ENCODE measurements at places on chromosomes 5 and 9.

GRCh38 chr5:164351245-164351834 is 845.9 kb downstream of the MAT2B start:
- no peak for DNase-seq

DNA sequence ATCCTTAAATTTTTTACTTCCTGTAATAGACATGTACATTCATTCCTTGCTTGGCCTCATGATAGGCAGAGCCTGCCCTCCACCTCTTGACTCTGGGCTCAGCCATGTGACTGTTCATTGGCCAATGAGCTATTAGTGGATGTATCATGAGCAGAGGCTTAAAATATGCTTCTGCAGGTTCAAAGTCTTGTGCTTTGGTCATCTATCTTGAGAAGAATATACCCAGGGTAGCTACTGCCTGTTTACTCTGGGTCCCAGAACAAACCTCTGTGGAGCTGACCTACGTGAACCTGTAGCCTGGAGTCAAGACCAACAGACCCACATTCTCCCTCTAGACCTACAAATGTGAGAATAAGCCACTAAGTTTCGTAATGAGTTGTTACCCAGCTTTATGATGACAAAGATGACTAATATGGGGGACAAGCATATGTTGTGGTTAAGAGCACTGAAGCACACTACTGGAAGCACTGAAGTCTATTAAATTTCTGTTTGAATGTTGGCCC is 244.4 kb downstream of the MAST4 start:
- DNase-seq: no peak

DNA sequence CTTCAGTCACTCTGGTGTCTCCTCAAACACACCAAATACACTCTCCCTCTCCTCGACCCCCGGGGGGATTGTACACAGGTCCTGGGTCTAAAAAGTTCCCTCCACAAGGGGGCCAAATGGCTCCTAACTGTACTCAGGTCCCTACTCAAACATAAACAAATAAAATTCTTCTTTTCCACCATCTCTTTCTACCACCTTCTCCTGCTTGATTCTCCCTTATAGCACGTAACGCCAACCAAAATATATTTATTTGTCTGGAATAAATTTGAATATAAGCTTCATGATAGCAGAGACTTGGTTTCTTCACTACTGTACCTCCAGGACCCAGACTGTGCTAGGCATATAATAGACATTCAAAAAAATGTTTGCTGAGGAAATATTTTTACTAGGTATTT is 21.4 kb downstream of the ZNF608 start:
- no peak for DNase-seq

DNA sequence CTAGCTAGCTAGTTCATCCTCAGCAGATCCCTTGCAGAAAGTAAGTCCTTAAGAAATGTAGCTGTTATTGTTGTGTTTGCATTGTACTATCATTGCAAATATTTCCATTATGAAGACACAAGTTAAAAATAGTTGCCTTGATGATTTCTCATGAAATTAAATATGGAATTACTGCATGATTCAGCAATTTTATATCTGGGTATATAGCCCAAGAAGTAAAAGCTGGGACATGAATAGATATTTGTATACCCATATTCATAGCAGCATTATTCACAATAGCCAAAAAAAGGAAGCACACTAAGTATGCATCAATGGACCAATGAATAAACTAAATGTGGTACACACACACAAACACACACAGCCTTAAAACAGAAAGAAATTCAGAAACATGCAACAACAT is 6.8 kb downstream of the IFNB1 start:
- no peak for DNase-seq

DNA sequence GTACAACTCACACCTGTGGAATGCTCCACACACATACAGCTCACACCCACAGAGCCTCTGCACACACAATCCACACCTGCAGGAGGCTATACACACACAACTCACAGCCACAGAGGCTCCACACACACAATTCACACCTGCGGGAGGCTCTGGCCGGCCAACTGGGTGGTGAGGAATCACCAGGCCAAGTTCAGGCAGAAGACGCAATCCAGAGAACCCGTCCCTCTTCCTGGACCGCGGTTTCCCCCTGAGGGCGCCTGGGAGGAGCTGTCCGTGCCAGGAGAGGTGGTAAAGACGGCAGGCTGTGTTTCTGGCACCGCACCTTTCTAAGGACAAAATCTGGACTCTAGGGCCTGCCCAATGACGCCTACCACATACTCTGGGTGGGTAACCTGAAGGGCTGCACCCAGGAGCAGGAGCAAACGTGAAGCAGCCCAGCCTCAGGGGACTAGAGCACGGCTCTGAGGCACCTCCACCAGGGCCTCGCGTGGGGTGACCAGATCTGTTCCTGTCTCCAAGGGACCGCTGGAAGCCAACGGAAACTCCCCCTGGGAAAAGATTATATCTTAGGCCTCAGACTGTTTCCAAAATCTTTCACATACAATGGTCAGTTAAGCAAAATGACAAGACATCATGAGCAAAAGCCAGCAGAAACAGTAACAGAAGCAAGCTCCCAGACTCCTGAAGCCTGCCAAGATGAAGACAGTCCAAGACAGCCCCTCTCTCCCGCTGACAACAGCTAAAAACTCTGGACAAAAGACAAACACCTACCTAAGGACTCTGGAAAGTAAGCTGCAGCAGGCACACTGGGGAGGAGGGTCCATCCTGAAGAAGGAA is 16.9 kb downstream of the CAMSAP1 start:
- DNase-seq: peak; percentile 57

DNA sequence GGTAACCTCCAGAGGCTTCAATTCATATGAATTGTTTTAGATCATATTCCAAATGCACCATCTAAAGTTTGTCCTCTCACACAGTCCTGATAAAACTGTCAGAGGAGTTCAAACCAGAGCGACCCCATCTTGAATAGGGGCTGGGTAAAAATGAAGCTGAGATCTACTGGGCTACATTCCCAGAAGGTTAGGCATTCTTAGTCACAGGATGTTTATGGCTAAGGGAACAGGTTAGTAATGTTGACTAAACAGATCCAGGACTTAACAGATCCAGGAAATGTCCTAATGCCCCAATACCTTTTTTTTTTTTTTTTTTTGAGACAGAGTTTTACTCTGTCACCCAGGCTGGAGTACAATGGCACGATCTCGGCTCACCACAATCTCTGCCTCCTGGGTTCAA is 192.6 kb upstream of the PRDM9 start:
- no peak for DNase-seq

GRCh38 chr5:76942581-76942980 is 10.3 kb upstream of the CRHBP start:
- no peak for DNase-seq

- DNase-seq: peak; percentile 35
These were observed 204.2 kb upstream of the CD180 start for GRCh38 chr5:67400752-67401151.

DNA sequence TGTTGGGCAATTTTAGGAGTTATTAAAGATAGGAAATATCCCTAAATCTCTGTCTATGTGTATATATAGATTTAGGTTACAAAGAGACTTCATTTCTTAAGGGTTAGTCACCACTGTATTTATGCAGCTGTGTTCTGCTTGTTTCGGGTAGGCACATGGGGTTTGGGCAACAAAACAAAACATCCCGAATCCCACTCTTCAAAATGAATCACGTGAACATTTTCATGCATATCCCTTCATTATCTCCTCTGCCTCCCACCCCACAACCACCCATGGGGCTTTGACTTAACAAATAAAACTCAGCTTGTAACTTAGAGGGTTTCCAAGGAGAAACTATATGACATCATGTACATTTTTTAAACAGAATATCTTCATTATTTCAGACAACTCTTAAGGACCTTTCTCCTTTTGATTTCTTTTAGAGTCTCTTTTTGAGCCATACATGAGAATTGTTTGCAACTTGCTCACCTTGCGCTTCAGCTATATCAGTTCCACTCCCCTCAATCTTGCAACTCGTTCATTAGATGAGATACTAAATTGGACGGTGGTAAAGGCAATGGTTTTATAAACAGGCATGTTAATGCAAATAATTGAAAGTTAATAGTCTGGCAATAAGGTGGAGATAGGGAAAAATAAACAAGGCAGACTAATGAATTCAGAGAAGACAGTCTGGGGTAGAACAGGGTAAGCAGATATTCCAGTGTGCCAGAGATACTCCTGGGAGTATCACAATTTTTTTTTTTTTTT is 136.7 kb downstream of the CD180 start:
- DNase-seq: peak; percentile 45

Measured in muscle of back (tissue), 13 donors.